Urothelium cell line (cell line): ENCODE measurements at places on chromosomes 16 and 17.
A peak's percentile ranks its signal among the peaks of the same experiment; 100 is the strongest.

- no peak for DNase-seq
Observed at GRCh38 chr16:67923414-67924116, 8.1 kb downstream of the CTRL start.

DNA sequence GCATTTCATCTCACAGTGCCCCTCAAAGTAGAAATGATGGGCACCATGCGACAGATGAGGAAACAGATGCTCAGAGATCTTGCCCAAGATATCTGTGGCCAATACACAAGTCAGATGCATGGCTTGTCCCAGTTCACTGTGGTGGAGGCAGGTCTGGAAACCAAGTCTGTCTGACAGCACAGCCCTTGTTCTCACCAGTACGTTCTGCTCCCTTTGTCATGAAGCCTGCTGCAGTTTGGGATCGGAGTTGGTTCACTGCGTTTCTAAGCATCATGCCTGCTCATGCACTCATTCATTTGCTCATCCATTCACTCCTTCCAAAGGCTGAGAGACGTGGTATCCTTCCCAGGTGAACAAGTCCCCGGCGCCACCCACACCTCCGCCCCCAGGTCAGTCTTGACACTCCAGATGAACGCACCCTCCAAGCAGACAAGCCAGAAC, 27.2 kb upstream of the MEAK7 start:
- DNase-seq = no peak

GRCh38 chr16:54627616-54628015, 303.0 kb upstream of the IRX5 start:
- no peak for DNase-seq

- DNase-seq = no peak
Observed at GRCh38 chr16:4561596-4561995, 5.5 kb downstream of the C16orf96 start.

DNA sequence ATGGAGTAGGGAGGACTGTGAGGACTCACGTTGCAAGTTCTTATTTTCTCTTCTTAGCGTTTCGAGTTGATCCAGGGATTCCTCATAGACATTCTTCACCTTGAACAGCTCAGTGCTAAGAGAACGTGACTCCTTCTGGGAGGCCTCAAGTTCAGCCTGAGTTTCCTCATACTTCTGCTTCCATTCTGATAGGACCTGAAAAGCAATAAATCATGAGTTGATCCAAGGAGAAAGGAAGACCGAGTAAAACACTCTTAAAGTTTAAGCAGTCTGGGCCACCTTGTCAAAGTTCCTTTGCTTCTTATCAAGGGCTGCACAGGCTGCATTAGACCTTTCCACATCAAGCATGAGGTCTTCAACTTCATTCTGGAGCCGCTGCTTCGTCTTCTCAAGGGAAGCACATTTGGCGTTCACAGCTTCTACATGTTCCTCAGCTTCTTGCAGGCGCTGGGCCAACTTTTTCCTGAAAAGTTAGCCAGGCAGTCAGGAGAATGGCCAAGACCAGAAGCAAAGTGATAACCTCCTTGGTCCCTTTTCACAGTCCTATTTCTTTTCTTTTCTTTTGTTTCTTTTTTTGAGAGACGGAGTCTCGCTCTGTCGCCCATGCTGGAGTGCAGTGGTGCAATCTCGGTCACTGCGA, 23.8 kb upstream of the MYH13 start:
- no peak for DNase-seq

DNA sequence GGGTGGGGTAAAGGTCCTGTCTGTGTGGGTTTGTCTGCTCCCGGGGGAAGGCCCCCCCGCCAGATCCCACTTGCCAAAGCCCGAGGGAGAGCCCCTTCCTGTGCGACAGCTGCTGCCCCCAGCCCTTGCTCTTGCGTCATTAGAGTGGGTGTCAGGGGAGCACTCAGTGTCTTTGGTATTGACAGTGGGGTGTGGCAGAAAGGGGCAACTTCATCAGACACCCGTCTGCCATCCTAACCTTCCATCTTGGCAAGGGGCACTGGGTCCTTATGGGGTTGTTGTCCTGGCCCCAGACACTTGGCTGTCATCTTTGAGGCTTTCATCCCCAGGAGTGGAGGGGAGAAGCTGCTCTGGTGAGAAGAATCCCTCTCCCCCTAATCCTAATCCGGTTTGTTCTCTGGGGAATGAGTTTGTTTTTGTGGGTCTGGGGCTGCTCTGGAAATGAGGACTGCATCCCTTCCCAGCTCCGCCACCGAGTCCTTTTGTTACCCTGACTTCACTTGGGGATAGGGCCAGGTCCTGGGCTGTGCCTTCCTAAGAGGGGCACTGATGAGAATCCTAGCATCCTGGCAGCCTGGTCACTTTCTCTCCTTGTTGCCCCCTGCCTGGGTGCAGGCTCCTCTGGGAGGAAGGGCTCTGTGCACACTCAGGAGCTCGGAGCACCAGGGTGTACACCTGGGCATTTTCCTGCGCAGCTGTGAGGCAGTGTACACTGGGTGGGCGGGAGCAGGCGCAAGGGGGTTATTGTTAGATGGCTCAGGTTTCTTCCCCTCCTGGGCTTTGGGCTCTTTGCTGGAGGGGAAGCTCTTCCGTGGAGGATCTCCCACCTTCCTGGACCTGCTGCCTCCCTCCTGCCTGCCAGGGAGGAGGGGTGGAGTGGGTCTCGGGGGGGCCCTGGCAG, 21.1 kb downstream of the GJD3 start:
- no peak for DNase-seq

GRCh38 chr17:69348429-69348828, 21.5 kb upstream of the ABCA5 start:
- DNase-seq = no peak

DNA sequence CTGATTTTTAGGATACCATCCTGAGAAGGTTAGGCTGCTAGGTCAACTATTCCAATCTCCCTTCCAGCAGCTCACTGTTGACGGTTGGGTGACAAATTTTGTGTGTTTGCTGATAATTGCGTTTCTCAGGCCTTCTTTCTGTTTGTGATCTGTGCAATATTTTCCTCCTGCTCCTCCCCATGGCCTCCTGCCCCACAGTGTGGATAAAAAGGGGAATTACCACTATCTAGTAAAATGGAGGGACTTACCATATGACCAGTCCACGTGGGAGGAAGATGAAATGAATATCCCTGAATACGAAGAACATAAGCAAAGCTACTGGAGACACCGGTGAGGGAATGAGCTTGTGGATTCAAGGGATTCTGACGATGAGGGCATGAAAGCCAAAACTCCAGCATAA, 9.2 kb downstream of the CHD3 start:
- no peak for DNase-seq

- no peak for DNase-seq
Observed at GRCh38 chr17:56305007-56305406, 151.7 kb downstream of the ANKFN1 start.

- DNase-seq = peak; percentile 79
Observed at GRCh38 chr17:40340880-40341807, 23.4 kb downstream of the GJD3 start.

DNA sequence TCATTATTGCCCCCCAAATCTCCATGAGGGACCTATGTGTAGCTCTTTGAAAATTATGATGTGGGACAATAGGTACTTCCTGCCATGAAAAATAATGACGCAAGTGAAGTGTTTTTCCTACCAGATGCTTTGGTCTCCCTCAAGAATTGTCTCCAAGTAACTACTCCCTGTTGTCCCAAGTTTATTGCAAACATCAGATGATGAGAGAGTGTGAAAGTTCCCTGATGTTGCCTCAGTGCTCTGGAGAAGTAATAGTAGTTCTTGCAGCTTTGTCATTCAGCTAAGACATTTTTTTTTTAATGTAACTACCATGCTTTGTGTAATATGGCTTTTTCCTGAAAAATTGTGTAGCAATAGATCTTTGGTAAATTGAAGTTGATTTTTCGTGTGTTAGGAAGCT, 20.1 kb downstream of the LPCAT2 start:
- DNase-seq = no peak

DNA sequence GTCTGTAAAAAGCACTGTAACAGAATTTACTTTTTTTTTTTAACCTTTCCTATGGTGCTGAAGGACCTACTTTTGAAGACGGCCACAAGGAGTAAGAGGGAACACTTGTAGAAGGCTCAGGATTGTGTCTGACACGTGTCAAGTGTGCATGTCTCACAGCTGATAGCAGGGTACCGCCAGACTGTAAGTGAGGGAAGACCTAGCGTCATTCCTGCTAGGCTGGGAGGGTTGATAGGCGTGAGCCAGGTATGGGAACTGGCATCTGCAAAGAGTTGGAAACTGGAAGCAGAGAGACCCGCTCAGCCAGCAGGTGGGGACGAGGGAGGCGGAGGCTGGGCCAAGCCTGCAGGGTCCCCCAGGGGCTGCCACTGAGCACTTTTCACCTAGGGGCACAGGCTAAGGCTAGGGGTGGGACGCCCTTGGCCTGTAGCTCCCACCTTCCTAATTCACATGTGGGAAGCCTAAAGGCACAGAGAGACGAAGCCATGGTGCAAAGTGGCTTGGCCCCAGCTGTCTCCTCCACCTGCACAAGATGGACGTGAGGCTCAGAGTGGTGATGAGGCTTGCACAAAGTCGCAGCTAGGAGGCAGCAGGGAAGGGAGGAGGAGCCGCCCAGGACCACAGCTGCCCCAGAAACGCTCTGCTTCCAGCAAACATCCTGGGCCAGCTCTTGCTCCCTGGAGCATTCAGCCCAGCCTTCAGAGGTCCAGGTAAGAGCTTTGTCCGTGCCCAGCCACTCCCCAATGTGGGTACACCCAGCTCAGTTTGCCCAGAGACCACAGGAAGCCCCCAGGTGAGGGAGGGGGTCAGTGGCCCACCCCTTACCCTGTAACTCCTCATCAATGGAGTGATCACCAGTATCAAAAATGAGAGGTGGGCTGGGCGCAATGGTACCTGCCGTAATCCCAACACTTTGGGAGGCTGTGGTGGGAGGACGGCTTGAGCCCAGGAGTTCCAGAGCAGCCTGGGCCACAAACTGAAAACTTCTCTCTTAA, 18.9 kb downstream of the VASN start:
- DNase-seq = no peak

GRCh38 chr17:80345841-80346497, 69.0 kb upstream of the ENDOV start:
- DNase-seq = no peak

GRCh38 chr16:85275533-85276249, 163.4 kb upstream of the CIBAR2 start:
- DNase-seq = peak; percentile 85

DNA sequence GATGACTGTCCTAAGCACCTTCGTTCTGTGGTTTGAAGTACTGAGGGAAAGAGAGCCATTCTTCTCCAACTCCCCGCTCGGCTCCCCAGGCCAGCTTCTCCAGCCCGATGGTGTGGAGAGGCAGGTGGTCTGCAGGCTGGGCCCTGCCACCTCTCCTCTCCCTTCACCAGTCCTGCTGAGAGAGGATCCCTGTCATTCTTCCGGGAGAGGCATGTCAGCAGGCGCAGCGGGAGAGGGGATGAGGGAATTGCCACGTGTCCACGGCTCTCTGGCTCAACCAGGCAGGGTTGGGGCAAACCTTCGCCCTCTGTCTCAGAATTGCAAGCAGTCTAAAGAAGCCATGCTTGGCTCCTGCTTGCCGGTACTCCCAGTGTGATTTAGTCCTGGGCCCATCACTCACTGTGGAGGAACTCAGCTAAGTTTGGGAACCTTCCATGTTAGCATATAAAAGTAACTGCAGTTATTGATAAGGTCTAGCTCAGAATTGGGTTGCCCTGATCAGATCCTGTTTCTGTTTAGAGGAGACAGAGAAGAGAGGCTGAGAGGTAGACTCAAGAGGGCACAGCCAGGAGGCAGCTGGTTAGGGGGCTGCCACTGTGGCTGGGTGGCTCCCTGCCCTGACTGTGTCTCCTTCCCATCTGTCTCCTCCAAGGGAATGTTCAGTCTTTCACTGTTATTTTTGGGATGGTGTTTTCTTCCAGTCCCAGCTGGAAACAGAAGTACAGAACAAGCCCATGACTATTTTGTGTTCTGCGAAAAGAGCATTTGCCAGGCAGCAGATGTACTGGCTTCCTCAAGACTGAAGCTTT, 17.4 kb downstream of the HS3ST3B1 start:
- DNase-seq = no peak

GRCh38 chr17:3990386-3991127, 26.3 kb upstream of the ATP2A3 start:
- DNase-seq = no peak

DNA sequence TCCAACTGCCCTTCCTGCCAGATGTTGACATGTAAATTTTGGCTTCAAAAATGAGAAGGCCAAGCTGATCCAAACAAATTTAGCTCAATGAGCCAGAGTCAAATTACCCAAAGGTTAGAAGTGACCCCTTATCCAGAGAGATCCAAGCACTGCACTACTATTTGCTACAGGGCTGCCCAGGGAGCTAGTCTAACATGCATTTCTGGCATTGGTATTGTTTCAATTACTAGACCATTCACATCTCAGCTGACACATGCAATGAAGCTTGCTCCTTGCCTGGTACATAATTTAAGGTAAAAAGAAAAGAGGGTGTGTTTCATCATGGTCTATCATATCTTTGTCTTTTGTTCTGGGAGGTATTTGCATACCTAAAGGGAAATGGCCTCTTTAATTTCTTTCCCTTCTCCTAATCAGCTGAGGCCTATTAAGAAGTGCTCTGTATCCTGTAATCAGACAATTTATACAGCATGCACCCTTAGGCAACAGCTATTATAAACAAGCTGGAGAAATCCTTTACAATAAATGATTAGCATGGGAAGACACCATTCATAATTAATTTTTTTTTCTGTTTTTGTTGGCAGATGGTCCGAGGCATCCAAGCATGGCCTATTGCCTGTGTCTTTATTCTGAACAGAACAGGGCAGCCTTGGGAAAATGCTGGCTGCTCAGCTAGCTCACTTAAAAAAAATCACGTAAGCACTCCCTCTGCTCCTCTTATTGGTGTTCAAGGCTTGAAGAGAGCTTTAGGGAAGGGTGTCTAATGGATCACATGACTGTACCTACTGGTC, 161.5 kb upstream of the SALL1 start:
- DNase-seq = no peak

DNA sequence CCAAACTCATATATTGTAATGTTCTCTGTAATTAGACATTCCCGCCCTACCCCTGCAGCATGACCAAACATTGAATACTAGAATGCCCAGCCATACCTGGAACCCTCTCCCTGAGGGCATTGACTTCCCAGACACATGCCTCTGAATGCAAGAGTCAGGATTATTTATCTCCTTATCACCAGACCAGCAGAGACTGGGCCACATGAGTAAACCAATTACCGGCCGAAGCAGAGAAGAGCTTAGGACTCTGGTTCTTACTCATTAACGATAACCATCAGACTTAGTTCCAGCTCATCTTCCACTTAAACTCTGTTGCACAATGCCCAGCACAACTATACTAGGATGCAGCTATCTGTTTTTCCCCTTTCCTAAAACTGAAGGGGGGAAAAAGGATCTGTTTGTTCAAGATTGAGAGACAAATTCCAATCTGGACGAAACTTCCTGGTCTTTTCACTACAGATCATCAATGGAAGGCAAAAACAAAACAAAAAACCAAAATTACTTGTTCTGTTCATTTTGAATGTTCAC, 88.2 kb upstream of the CORO6 start:
- DNase-seq = no peak

GRCh38 chr17:38579934-38580333, 25.8 kb downstream of the SRCIN1 start:
- peak; percentile 90 for DNase-seq

GRCh38 chr16:71344315-71344905, 14.1 kb upstream of the CALB2 start:
- no peak for DNase-seq
